Ecto neural progenitor cell (in vitro differentiated cells): ENCODE measurements at places on chromosomes 6 and 20.

DNA sequence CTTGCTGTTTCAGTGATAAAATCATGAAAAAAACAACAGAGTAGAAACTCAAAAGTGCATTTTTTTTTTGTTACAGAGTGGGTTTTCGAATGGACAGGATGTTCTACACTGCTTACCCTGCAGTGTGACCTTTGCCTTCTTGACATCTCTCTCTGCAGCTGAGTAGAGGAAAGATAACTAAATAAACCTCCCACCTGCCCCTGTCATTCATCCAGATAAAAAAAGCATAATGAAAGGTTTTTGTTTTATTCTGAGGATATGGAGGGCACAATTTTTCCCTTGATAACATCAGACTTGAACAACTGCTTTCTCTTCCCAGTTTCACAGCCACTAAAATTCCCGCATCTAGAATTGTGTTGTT lies 193.6 kb upstream of the FOXQ1 start:
- DNase-seq = no peak

DNA sequence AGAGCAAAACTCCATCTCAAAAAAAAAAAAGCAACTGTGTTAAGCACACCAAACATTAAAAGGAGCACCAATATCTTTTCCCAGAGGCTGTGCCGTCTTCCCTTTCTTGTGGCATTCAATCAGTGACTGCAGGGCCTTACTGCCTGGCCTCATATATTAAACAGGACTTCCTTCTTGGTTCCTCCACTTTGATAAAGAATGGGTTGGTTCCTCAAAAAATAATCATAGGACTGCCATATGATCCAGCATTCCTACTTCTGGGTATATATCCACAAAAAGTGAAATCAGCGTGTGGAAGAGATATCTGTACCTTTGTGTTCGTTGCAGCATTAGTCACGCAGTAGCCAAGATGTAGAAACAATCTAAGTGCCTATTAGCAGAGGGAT lies 40.3 kb upstream of the GFOD1 start:
- DNase-seq = no peak

GRCh38 chr20:61951695-61952533 lies 113.8 kb downstream of the TAF4 start:
- peak; percentile 88 for DNase-seq

- DNase-seq = no peak
Measured at GRCh38 chr6:163457637-163458561, 43.4 kb downstream of the QKI start.

- no peak for DNase-seq
Measured at GRCh38 chr6:43125119-43125518, 46.0 kb upstream of the SRF start.

- no peak for DNase-seq
Measured at GRCh38 chr6:4179960-4180651, 44.7 kb upstream of the ECI2 start.

DNA sequence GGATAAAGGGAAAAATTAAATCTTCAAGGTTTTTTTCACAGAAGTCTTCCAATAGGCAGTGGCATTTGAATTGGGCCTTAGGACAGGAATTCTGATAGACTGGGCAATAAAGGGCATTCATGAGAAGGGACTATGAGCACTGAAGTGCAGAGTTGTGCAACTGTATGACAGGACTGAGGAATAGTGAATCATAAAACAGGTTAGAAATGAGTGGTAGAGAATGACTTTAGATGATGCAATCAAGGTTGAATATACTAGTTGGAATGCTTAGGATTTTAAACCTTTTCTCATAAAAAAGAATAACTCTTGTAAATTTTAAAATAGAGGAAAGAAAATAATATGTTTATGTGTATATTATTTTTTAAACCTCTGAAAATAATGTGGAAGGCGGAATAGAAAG lies 944.7 kb downstream of the PHF3 start:
- no peak for DNase-seq

GRCh38 chr20:53934421-53935343 lies 135.7 kb downstream of the BCAS1 start:
- DNase-seq = no peak

DNA sequence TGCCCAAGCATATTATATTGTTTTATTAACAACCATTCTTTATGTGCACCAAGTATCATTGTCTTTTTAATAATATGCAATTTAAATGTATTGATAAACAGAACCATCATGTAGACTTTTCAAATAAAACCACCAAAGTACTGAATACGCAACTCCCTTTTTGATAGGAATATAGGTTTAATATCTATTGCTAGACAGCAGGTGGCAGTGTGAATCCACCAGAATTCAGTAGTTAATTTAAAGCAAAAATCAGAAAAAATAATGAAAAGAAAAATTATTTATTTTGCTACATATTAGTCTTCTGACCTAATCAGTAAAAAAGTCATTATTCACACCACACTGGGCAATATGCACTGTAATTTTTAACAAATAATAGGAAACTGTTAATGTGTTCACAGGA lies 143.7 kb downstream of the KLHL32 start:
- DNase-seq = no peak

- DNase-seq = no peak
Measured at GRCh38 chr20:44743916-44744655, 1.6 kb upstream of the KCNK15 start.

DNA sequence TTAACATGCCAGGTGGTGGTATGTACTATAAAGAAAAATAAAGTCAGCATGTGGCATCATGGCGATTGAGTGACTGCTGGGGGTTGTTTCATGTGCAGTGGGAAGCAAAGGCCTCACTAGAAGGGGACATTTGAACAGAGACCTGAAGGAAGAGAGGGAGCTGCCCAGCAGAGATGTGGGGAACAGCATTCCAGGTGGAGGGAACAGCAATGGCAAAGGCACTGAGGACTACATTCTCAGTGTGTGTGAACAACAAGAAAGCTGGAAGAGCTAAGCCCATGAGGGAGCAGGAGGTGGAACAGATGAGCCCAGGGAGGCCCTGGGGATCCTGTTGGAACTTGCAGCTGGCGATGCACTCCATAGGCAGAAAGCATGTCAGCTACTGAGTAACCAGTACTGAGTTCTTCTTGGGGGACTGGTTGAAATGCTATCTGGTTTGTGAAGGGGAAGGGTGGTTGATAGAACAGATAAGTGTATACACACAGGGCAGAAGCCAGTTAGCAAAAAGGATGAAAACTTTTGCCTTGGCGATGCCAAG lies 29.2 kb downstream of the NOX3 start:
- no peak for DNase-seq

DNA sequence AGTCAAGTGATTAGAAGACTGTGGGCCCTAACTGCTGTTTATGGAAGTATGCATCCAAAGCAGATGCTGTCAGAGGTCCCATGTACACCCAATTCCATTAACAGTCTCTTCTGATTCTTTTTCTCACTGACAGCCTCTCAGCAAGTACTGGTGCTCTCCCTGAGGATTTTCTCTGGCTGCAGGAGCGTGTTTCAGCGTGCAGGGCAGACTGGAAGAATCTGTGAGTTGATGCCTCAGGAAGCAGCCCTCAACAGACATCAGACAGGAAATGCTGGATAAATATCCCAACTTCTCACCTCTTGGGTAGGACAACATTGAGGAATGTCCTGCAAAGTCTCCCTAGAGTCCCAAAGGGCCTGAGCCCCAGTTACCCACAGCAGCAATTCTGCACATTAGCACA lies 40.8 kb downstream of the ANKEF1 start:
- DNase-seq = no peak

DNA sequence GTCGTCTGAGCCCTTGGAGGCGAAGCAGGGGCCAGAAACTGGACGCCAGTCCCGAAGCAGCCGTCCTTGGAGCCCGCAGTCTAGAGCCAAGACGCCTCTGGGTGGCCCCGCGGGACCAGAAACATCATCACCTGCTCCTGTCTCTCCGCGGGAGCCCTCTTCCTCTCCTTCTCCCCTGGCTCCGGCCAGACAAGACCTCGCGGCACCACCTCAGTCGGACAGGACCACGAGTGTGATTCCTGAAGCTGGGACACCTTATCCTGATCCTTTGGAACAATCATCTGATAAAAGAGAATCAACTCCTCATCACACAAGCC lies 416 bp downstream of the RSPH4A start:
- DNase-seq = peak; percentile 62

GRCh38 chr20:34461779-34462087 lies 54.5 kb upstream of the DYNLRB1 start:
- no peak for DNase-seq

GRCh38 chr6:39111280-39111679 lies 3.7 kb downstream of the SAYSD1 start:
- no peak for DNase-seq

GRCh38 chr6:15620611-15621010 lies 42.2 kb downstream of the DTNBP1 start:
- no peak for DNase-seq

DNA sequence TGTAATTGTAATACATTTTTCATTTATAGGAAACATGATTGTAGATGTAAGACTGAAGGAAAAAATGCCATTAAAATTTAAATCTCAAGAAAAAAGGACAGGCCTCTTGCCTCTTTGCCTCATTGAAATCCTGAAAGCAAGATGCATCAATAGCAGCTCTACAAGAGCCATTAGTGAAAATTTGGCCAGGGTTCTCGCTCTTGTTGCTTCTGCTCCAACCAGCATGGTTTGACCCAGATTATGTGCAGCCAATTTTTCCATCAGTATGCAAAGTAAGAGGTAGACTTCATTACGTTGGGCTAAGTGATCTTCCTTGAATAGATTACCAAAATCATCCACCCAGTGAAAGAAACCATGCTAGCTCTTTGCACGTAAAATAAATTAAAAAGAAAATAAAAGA lies 106.6 kb downstream of the SGK1 start:
- no peak for DNase-seq

- no peak for DNase-seq
Measured at GRCh38 chr20:61868466-61869090, 197.1 kb downstream of the TAF4 start.

GRCh38 chr6:28330041-28330440 lies 5.9 kb downstream of the ZSCAN31 start:
- DNase-seq = no peak

DNA sequence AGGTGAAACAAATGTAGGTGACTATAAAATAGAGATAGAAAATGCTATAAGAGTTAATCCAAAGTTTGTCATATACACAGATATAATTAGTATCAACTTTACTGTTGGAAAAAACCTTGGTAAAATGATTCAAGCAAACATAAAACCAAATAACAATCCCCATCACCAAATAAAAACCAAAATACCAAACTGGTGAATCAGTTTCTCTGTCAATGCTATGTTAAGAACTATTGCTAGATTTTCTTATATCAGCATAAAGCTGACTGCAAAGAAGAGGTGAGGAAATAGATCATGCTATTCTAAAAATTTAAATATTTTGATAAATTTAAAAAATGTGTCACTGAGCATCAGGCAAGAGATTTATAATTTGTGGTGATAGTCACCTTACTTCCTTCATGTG lies 658.4 kb downstream of the PHF3 start:
- DNase-seq = no peak

DNA sequence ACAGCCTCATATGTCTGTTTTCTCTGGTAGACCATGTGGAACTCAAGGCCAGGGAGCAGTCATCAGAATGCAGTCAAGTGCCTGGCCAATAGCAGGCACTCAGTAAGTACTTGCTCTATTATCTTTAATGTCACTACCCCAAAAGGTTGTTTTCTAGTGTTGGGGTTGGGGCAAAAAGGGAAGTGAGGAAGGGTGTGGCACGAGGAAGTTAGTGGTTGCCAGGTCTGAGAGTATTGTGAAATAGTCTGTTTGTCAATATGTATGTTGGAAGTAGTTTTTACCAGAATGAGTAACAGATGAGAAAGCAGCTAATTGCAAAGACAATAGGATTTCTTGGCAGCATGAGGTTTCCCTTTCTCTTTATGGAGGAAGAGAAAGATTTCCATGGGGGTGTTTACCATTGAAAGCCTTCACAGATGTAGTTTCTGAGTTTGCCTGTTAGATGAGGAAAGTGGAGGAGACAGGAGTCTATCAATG lies 59.5 kb upstream of the ARMH2 start:
- DNase-seq = no peak

GRCh38 chr20:20887593-20888265 lies 175.3 kb upstream of the RALGAPA2 start:
- peak; percentile 71 for DNase-seq

DNA sequence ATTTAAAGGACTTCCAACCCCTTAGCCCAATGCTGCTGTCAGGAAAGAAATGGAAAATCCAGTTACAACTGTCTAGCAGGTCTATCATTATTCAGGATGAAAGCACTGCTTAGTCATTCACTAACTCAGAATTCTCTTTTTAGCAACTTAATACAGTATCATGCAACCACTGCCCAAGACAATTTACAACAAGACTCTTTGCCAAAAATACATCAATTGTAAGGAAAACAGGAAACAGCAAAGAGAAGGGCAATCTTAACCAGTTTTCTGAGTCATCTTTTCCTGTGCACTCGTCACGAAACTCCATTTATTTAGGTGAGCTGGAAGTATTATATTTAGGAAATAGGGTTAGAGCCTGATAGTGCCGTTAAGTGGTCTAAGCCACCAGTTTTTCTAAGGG lies 1197.7 kb upstream of the CITED2 start:
- no peak for DNase-seq

DNA sequence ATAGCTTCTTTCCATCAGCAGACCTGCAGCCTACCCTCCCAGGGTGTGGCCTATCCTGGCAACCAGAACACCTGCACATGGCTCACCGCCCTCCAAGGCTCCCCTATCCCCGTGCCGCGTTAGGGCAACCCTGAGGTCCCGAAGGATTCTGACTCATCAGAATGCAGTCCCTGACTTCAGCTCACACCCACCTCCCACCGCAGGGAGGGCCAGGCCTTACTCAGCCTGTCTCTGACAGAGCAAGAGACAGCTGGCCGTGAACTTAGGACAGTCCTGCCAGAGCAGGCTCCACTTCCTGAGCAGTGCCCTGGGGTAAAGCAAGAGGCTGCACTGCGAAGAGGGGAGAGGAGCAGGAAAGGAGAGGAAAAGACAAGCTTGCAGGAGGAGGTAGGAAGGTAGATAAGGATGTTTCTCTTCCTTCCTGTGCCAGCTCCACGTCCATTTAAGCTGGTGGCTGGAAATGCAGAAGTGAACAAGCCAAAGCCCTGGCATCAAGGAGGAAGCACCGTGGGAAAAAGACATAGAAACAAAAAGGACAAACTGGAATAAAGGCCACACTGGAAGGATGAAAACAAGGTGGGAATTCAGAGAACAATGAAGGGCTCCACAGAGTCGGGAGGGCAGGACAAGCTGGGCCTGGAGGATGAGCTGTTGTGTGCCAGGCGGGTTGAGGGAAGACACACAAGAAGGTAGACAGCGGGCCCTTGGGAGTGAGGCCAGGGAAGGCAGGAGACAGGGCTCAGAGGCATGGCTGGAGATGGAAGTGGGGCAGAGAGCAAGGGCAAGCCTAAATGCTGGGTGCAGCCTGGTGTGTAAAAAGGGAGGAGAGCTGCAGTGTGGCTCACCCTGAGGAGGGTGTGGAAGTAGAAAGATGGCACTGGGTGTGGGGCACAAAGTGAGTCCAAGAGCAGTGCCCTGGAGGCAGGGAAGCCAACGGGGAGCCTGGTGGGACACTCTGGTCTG lies 102.7 kb downstream of the SLC23A2 start:
- DNase-seq = no peak

GRCh38 chr6:79949233-79949632 lies 1.9 kb upstream of the ELOVL4 start:
- peak; percentile 55 for DNase-seq

- no peak for DNase-seq
Measured at GRCh38 chr6:124633655-124634054, 328.6 kb upstream of the RNF217 start.

- no peak for DNase-seq
Measured at GRCh38 chr6:28929887-28930620, 6.3 kb upstream of the TRIM27 start.
